ENCODE measurements at places on chromosomes 4 and X.

DNA sequence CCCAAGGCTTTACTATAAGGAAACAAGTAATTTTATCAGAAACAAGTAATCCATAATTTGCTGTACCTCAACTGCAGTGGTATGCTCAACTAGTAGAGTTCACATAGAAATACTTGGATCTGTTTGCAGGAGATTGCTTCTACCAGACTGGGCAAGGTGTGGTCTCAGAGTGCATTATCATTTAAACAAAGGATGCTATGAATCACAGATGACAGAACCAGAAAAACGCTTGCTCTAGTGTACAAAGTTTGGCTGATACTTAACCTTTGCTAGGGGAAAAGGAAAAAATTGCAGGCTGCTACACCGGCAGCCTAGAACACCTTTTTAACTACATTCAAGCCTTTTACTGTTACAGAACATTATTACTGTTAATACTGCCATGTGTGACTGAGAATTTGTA, 97.1 kb downstream of the ENOX2 start:
- no peak for DNase-seq

- DNase-seq = no peak
Observed at GRCh38 chrX:71182871-71183270, 38.2 kb downstream of the NLGN3 start.

- DNase-seq = no peak
Observed at GRCh38 chr4:21893136-21893535, 55.4 kb downstream of the KCNIP4 start.

GRCh38 chrX:123854329-123854728, 5.5 kb upstream of the XIAP start:
- no peak for DNase-seq

DNA sequence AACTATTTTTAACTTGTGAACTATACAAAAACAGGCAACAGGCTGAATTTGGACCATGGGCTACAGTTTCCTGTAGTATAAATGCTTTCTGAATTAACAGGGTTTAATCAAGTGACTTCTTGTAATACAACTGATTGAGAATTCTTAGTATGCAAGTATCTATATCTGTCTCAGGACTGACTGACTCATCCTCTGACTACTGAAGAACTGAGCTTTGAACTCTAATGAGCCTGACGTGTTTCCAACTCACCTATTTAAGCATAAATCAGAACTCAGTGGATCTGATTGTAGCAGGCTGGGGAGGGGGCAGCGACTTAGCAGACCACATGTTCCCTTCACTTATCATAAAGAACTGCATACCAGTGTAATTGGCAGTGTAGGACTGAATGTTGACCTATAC, 7.8 kb downstream of the SPATA4 start:
- no peak for DNase-seq

DNA sequence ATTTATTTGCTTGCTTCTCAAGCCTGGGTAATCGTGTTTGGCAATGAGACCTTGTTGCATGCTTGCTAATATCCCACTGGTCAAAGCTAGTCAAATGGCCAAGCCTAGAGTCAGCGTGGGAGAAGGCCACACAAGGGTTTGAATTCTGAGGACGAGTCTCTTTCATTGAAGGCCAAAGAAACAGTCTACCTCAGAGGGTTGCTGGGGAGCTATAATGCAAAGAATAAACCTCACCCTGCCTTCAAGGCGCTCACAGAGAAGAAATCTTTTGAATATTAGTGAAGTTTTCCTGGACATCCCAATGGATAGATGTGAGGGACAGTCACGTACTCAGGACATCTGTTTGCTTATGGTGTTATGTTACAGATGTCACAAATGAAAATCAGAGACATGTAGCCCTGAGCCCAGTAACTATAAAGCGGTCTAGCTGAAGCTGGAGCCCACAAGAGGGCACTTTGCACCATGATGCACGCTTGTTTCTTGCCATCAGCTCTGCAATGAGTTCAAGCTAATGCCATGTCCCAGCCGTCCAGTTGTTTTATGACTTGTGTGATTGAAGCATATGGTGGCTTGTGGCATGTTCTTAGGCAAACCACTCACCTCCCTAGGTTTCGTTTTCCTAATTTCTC, 1.1 kb upstream of the TLR3 start:
- no peak for DNase-seq

DNA sequence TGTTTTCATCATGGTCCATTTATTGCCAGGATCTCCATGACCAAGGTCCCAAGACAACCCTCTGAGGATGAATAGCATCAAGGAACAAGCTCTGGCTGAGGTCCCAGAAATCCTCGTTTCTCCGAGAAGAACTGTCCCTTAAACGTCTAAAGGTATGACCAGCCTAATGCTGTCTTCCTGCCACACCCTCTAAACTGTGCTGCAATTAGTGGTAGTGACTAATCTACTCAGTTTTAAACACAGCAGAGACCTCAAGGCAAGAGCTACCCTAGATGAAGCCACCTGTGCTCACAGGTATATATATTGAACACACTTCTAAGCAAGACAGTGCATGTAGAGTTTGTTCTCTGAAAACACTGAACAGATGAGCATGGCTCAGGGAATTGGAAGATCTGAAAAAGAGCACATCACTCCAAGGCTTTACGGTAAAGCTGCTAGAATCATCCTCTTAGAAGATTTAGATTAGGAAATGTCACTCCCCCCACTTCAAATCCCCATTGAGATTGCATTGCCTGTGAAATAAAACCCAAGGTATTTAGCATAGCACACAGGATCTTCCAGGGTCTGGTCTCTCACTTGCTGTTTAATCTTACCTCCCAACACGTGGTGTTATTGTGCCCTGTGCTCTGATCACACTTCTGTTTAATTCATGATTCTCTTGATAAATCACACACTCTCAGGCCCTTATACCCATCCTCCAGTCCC, 173.9 kb upstream of the VCX3A start:
- DNase-seq = no peak

- no peak for DNase-seq
Observed at GRCh38 chrX:153029875-153030274, 26.4 kb upstream of the PNMA3 start.

DNA sequence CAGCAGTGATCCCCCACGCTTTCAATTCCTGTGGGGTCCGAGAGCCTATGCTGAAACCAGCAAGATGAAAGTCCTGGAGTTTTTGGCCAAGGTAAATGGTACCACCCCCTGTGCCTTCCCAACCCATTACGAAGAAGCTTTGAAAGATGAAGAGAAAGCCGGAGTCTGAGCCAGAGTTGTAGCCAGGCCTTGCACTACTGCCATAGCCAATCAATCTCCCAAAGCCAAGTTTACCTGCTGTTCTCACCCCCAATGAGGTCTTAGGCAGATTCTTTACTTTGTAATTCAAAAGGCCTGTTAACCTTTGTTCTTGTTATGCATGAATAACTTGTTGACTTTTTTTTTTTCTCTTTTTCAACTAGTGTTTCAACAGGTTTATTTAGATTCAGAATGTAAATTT, 4.0 kb downstream of the MAGEB2 start:
- no peak for DNase-seq

- no peak for DNase-seq
Observed at GRCh38 chrX:27519226-27519625, 56.1 kb upstream of the PPP4R3C start.

DNA sequence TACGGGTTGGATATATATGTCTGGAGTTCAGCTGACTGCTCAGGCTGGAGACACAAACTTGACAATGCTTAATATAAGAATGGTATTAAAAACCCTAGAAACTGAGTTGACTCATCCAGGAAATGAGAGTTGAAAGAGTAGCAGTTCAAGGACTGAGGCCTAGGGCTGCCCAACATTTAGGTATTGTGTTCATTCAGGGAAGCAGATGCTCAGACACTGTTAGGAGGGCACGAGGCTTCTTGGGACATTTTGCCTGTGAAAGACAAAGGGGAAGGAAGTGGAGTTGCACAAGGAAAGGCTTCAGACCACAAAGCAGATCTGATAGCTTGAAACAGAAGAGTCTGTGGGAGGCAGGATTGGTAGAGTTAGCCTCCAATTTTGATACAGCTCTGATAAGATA, 52.0 kb upstream of the HS3ST1 start:
- no peak for DNase-seq

DNA sequence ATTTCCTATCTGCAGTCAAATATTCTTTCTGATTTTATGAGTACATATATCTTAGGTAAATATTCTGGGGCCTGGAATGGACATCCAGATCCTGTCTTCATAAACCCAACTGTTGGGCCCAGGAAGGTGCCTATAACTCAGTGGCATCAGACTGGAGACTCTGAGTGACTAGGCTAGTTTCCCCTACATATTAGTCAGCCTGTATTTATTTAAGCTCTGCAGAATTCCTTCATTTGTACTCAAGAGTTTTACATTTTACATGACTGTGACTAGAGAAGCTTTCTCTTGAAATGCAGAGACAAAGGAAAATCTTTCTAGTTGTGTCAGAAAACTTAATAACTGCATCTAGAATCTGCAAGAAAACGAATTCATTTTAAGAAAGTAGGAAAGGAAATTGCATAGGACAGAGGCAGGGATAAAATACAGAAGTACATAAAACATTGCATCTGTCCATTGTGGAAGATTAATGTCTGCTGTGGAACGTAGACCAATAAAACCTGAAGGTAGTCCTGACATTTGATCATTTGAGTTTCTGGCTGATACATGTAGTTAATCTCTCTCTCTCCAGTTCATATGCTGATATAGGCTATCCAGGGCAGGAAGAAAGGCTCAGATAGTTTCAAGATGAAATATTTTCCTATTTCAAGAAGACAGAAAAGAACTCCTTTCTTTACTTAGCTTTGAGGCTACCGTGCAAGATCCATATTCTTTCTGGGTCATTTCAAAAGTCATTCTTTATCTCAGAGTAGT, 78.2 kb downstream of the OPHN1 start:
- no peak for DNase-seq

DNA sequence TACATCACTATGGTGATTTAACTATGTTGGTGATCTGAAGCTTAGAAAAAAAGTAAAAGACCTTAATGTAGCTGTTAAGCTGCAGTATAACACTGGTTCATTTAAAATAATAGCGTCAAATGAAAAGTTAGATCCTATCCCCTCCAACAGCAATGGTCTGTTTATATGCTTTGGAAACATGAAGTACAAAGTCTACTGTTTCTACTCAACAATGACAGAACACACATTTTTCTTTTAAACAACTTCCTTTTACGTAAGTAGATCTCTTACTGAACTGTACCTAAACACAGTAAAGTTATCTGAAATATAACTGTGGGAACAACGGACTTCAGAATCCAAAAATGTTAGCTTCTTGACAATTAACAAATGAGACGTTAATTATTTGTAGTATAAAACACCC, 35.3 kb downstream of the BOD1L1 start:
- no peak for DNase-seq

DNA sequence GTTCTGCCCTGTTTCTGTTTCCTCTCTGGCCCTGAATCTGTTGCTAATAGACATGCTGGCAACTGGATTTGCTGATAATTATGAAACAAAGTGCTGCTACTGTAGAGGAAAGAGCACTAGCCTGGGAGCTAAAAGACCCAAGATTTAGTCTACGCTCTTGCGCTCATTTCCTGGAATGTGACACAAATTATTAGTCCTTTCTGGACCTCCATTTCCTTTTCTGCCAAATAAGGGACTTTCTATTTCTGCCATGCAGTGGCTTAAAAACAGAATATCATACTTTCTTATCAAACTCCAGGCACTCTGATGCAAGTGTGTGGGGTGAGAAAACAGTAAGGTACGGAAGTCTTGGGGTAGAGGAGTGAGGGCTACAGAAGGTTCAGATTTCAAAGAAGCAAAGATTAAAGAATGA, 48.3 kb upstream of the GPR174 start:
- no peak for DNase-seq

DNA sequence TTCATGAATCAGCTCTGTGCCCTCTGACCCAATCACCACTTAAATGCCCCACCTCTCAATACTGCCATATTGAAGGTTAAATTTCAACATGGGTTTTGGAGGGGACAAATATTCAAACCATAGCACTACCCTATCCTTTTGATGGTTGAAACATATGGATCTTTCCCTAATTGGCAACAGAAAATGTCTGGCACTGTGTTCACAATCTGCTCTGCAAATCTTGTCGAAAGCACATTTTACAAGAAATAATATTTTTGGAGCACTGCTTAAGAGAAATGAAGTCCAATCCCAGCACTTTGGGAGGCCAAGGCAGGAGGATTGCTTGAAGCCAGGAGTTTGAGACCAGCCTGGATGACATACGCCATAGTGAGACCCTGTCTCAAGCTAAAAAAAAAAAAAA, 130.6 kb upstream of the FAM9C start:
- no peak for DNase-seq

GRCh38 chrX:134880866-134881265, 109.9 kb upstream of the SMIM10 start:
- DNase-seq = no peak

- DNase-seq = no peak
Observed at GRCh38 chrX:109964390-109964789, 38.5 kb upstream of the TMEM164 start.

GRCh38 chrX:38672646-38673045, 111.3 kb downstream of the TSPAN7 start:
- DNase-seq = no peak

DNA sequence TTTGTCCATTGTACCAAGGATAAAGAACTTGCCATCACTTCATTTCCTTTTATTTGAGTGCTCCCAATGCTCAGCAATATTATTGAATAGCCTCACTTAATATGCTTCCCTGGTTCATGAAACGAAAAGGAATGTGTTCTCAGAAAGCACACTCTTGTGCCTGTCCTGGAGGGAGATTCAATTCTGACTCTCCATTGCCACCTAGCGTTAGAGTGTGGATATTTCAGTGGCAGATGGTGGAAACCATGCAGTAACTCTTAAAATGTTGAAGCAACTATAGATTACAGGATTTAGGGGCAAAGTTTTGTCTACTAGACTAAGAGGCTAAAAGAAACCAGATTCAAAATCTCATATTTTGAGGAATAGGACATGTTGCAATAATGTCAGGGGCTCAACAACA, 36.0 kb downstream of the GAB3 start:
- no peak for DNase-seq

GRCh38 chr4:123682931-123683330, 286.3 kb downstream of the SPRY1 start:
- no peak for DNase-seq

- no peak for DNase-seq
Observed at GRCh38 chr4:52780617-52781354, 29.6 kb upstream of the ERVMER34-1 start.

DNA sequence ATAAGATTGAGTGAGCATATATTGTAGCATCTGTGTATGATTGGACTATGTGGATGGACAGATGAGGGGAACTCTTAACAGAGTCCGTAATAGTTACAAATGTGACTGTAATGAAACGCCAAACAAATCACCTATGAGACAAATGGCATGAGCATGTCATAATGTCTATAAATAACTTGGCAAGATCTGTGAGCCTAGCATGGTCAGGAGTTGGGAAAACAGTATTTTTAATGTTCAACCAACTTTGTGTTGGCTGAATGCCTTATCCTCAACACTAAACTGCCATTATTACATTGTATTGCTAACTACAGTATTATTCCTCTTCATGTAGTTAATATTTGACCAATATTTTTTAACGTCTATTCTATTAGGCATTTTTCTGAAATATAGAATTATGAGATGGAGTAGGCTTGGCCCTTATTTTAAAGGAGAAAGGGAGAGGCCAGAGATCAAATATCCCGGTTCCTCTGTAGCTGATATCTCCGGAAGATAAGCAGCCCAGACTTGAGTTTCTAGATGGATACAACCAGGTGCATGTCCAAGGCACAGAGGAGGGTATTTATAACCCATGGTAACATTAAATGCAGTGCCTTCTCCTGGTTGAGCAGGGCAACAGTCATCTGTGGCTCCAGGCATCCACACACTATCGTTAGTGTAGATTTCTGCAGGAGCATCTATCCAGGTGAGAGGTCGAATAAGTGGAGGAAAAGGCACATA, 32.7 kb downstream of the PF4 start:
- no peak for DNase-seq

- DNase-seq = no peak
Observed at GRCh38 chrX:46820391-46821100, 16.3 kb upstream of the RP2 start.
